ENCODE measurements at places on chromosomes 16 and 17.

DNA sequence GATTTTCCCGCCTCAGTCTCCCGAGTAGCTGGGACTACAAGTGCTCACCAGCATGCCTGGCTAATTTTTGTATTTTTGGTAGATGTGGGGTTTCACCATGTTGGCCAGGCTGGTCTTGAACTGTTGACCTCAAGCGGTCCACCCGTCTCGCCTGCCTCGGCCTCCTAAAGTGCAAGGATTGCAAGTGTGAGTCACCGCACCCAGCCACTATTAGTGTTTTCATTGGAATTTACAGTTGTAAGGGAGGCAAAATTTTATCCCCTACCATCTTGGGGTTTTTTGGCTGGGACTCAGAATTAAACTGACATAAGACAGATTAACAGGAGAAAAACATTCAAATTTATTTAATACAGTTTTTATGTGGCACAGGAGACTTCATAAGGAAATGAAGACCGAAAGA is 12.3 kb upstream of the MYCBPAP start:
- DNase-seq = peak; percentile 21

DNA sequence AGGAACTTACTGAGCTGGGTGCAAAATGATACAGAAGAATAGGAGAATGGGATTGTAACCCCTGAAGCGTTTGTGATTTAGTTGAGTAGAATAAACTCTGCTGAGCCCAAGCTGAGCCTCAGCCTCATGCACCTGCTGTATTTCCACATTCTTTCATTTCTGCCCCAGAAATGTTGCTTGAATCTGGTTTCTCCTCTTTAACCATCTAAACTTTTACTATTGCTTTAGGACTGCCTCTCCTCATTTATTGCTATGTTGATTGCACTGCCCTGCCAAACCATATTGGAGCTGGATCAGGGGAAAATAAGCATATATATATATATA is 64.8 kb downstream of the PITPNC1 start:
- no peak for DNase-seq

DNA sequence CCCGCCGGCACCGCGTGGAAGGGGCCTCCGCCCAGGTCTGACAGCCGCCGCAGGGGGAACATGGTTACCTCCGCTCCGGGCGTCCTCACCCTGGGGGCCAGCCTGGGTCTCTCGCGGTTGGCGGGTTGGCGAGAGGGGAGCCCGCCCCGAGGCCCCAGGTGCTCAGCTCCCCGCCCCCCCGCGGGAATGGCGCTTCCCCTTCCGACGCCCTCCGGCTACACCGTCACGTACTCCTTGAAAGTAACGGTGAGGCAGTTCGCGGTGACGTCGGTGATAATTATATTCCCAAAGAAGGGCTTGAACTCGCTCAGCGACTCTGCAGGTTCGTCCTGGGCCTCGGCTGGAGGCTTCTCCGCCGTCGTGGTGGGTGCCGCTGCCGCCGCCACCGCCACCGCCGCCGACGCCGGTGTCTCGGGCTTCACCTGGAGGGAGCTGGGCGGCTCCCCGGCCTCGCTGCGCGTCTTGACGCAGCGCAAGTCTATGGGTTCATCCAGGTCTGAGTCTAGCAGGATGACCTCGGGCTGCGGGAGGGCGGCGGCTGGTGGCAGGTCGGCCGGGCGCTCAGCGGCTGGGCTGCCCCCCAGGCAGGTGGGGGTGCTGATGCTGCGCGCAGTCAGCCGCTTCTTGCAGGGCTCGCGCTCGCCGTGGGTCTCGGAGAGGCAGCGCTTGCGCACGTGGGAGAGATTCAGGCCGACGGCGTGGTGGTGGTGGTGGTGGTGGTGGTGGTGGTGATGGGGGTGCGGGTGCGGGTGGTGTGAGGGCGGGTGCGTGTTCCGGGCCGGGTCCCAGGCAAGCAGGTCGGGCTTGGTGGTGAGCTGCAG is 5.3 kb downstream of the CBX4 start:
- DNase-seq = no peak

DNA sequence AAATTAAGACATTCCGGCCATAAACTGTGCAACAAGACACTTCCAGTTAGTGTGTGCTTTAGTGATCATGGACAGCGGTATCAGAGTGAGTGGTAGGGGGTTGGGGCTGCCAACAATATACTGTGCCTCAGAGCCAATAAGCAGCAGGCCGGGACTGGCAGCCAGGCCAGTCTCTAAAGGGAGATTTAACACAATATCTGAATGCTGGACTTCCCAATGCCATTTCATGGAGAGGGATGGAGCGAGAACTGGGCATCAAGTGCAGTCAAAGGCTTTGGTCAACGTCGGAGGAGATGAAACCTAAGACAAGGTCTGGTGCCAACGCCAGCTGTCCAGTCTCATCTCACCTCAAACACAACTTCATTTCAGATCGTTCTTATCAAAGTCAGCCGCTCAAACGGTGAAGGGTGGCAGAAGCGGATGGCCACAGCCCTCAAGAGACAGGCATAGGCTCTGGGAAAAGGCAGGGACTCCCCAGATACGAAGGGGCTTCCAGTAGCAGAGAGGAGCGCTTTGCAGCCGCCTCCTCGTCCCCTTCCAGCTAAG is 935 bp downstream of the USP32 start:
- peak; percentile 56 for DNase-seq

DNA sequence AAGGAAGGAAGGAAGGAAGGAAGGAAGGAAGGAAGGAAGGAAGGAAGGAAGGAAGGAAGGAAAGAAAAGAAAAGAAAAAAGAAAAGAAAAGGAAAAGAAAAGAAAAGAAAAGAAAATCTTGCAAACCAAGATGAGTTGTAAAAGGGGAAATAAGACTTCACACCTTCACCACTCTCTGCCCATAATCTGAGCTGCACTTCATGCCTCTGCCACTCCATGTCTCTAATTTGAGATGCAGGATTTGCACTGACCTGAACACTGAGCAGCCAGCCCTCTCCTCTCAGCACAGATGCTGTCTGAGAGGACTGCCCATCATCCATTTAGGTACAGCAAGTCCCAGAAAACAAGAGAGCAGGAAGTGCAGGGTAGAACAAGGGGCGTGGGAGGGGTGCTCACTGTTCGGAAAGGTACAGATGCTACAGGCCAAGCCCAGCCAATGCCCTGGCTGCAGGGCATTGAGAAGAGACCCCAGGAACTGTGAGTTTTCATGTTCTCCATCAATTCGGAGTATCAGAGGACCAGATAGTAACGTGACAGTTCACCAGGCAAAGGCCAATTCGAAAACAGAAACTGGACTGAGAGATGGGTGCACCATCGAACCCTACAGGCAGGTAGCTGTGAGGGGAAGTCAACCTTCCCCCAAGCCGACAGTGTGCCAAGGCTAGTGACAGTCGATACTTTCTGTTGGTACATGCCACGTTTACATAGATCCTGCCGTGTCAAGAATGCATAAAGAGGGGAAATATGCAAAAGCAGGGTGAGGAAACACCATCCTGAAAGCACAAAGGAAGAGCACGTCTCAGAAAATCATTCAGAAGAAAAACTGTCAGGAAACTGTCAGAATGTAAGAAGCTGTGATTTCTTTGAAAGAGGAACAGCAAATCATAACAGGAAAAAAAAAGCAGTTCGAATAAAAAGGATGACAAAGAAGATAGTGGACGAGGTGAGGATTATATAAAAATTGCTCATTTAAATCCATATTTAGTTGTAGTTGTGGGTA is 142.0 kb upstream of the RCVRN start:
- DNase-seq = no peak

DNA sequence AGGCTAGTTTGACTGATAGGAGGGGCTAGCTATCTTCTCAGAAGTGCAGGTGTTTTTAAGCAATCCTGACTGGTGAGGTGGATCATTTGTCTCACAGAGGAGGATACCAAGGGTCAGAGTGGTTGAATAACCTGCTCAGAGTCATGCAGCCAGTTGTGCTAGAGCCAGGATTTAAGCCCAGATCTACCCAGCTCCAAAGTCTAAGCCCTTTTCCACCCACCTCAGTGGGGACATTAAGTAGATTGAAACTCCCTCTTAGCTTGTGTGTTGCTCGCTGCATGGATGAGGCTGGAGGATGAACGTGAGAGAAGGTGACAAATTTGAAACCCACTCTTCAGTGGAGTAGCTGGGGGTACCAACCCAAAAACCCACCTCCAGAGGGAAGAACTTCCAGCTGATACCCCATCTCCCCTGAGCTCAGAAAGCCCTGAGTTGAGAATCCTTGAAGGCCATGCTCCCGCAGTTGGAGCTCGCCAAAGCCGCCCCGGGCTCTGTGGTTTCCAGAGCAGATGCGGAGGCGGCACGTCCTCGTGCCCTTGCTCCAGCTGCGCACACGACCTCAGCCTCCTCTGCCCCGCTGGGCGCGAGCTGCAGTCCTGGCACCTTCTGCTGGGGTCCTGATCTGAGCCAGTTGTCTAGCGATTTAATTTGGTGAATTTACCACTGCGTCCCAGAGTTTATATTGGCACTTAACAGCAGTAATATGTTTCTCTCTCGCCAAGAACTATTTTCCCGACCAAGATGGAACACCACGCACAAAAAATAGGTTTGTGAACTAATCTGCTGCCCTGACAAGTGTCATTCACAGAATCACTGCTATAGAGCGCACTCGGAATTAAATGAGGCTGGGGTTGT is 159.5 kb downstream of the CCDC182 start:
- DNase-seq = no peak

- no peak for DNase-seq
Observed at GRCh38 chr17:70869402-70870085, 700.2 kb downstream of the KCNJ2 start.

- no peak for DNase-seq
Observed at GRCh38 chr16:86980644-86981043, 336.5 kb downstream of the C16orf95 start.

- DNase-seq = no peak
Observed at GRCh38 chr17:7282752-7283321, 1.3 kb downstream of the SLC2A4 start.

DNA sequence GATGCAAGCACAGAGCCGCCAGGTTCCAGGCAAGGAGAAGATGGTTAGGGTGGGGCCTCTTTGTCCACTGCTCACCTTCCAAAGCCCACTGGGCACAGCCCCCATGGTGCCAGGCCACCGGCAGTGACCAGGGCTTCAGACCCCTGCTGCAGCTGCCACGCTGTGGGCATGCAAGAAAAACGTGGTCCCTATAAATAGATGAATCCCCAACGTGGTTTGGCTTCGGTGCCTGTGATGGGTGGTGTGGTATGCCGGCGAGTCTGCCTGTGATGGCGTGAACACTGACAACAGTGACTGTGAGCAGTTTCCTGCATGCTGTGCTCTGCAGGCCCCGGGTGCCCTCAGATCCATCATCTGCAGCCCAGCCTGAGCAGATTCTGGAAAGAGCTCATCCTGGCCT is 36.6 kb downstream of the RAB11FIP4 start:
- no peak for DNase-seq

- DNase-seq = no peak
Observed at GRCh38 chr17:2814481-2815341, 18.5 kb downstream of the RAP1GAP2 start.

DNA sequence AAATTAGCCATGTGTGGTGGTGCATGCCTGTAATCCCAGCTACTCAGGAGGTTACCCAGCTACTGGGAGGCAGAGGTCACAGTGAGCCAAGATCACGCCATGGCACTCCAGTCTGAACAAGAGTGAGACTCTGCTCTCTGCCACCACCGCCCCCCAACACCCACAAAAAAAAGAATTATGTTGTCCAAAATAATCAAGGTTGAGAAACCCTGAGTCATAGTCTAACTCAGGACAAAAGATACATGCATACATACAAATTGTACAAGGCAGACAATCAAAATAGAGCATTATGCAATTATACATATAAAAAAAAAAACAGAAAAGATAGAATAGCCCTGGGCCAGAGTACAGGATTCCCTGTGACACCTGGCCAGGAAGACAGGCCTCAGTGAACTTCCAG is 6.6 kb upstream of the KPNB1 start:
- no peak for DNase-seq

DNA sequence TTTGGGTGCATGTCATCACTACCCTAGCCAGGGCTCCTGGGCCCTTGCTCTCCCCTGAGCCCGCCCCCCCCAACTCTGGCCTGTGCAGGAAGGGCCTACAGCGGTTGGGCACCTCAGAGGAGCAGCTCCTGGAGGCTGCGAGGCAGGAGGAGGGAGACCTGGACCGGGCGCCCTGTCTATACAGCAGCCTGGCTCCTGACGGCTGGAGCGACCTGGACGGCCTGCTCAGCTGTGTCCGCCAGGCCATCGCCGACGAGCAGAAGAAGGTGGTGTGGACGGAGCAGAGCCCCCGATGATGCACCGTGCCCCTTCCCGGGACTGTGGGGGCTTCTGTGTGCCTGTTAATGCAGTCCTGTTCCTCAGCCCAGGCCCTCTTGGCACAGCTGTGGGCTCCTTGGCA is 12.1 kb downstream of the SGSH start:
- no peak for DNase-seq

- no peak for DNase-seq
Observed at GRCh38 chr16:5336941-5337340, 239.3 kb upstream of the EEF2KMT start.

DNA sequence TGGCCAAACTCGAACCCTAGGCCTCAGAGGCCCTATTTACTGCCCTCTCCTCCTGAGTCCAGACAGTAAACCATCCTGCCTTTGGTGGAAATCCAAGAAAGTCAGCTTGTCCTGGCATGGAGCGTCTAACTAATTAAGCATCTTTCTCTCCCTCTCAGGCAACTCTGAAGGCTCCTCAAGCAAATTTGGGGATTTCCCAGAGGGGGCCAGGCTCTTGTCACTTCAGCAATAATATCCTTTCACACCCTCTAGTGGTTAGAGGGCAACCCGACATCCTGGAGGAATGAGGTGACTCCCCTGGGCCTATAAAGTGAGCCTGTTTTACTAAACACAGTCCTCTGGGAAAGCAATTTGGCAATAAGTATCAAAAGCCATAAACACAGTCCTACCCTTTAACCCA is 60.4 kb downstream of the NOG start:
- peak; percentile 86 for DNase-seq

DNA sequence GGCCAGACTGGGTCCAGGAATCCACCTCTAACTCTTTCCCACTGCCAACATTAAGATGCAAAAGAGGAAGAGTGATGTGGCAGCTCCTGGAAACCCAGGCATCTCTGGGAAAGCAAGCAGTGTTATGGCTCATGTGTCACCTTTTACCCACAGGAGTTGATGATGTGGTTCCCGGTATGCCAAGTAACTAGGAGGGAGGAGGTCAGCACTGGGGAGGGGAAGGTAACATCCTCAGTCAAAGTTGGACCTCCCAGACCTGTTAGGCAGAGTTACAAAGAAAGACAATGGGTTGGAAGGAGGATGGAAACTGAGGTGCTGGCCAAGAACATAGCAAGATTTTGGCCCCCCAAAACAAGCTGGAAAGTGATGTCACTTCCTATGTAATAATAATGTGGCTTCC is 11.4 kb downstream of the KRABD2 start:
- peak; percentile 26 for DNase-seq

GRCh38 chr16:88596483-88596882 is 26.3 kb downstream of the ZC3H18 start:
- no peak for DNase-seq

GRCh38 chr16:62955033-62955349 is 918.8 kb upstream of the CDH8 start:
- no peak for DNase-seq

GRCh38 chr17:81514489-81514738 is 1.8 kb upstream of the ACTG1 start:
- DNase-seq = no peak

- no peak for DNase-seq
Observed at GRCh38 chr17:61429274-61429673, 22.9 kb upstream of the TBX4 start.

Measured in ACHN (cell line).